ENCODE measurements at places on chromosomes 16 and 17.

DNA sequence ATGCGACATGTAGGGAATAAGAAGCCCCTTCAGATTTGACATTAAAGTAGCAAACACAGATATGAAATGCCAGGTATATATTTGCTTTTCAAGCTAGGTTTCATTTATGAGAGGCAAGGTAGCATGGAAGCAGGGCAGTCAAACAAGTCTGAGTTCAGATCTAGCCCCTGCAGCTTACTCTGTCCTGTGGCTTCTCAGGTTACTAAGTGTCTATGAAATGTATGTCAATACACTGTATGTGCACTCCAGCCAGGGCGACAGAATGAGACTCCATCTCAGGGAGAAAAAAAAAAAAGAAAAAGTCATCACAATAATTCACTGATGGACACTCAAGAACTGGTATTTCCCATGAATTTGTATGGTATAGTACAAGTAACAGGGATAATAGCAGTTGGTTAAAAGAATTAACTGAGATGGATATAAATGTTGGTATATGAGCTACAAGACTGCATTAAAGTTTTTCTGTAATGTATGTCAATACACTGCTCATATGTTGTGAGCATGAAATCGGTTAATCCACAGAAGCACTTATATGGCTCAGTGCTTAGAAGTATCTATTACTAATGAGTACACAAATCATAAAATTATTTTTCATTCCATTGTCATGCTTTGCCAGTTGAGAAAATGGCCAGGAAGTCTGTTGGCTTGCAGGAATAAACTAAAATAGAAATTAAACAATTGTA is 2.9 kb upstream of the WSB1 start:
- DNase-seq, result no peak

DNA sequence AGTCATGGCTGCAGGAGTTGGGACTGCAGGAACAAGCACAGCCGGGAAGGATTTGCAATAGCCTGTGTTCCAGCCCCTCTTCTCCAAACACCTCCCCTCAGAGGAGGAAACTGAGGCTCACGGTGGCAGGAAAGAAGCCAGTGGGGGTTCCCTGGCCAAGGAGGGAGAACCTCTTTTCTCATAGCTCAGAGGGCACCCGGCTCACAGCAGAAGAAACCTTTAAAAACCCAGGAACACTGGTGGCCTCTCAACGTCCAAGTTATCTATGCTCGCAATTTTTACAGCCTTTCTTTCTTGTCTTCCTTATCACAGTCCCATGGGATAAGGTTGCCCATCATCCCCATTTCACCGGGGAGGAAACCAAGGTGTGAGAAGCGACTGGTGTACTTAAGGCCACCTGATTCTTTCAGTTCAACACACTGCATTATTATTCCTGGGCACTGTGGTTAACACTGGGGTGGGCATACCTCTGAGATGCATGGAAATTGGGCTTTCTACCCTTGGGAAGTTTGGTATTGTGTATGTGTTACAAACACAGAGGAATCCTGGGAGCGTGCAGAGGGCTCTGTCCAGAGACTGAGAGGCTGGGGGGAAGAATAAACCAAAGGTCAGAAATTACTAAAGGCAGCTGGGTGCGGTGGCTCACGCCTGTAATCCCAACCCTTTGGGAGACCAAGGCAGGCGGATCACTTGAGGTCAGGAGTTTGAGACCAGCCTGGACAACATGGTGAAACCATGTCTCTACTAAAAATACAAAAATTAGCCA is 791 bp upstream of the ZNF629 start:
- DNase-seq, result no peak

- DNase-seq, result no peak
Observed at GRCh38 chr17:59332749-59333377, 1.4 kb downstream of the YPEL2 start.

GRCh38 chr16:2276368-2277195 is 8.7 kb upstream of the RNPS1 start:
- DNase-seq, result no peak

GRCh38 chr16:31713945-31714902 is 159.4 kb upstream of the ZNF267 start:
- DNase-seq, result no peak

GRCh38 chr16:49462362-49462988 is 88.9 kb downstream of the C16orf78 start:
- DNase-seq, result no peak

GRCh38 chr16:88522276-88522949 is 47.8 kb upstream of the ZC3H18 start:
- DNase-seq, result no peak

DNA sequence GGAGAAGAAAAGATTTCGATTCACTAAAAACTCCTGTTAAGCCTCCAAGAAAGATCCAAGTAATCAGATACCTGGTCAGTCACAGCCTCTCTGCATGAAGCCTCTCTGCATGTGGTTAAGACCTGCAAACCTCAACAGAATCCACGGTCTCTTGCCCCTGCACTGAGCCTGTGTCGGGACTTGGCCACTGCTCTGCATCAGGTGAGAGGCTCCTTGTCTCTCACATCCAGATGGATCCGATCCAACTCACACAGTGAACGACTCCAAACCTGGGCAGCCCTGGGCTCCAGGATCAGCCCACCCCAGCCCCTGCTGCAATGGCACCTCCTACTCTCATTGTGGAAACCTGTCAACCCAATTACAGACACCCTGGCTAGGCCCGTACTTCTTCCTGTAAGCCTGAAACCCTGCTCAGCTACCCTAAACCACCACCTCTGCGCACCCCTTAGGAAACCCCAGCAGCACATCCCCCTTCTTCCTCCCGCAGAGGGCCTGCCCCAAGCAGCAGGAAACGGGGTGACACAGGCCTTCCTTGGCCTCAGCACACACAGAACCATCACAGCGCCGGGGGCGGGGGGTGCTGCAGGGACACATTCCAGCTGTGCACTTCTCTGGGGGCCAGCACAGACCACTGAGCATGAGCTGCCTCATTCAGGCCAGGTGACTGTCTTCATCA is 129.5 kb downstream of the ANKRD11 start:
- DNase-seq, result peak; percentile 72

DNA sequence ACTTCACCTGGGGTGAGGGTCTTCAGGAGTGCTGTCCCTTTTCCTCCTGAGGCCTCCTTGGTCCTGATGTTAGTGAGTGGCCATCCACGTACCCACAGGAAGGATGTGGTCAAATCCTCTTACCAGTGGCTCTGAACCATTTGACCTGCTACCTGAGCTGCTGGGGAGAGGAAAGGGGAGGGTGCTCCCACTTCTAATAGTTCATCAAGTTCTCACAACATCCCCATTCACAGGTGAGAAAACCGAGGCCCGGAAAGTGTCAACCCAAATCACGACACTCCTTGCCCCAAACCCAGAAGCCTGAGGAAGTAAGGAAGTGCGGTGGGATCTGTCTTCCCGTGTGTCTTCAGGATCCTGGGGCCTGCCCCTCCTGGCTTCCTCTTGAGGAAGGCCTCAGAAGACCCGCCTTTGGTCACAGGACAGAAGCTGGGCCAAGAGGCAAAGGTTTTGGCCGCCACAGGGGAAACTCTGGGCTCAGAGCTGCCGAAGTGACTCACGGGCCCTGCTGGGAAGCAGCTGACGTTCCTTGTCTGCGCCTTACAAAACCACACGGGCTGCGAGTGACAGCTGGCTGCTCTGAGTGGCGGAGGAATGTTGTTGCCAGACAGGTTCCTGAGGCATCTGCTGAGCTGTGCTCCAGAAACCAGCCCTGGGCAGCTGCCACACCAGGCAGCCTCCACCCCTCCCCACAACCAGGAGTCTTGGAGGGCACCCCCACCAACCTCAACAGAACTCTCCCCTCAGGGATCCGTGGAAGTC is 13.9 kb upstream of the KIFC3 start:
- peak; percentile 47 for DNase-seq

- DNase-seq, result no peak
Observed at GRCh38 chr17:3812771-3813170, 11.8 kb upstream of the ITGAE start.

DNA sequence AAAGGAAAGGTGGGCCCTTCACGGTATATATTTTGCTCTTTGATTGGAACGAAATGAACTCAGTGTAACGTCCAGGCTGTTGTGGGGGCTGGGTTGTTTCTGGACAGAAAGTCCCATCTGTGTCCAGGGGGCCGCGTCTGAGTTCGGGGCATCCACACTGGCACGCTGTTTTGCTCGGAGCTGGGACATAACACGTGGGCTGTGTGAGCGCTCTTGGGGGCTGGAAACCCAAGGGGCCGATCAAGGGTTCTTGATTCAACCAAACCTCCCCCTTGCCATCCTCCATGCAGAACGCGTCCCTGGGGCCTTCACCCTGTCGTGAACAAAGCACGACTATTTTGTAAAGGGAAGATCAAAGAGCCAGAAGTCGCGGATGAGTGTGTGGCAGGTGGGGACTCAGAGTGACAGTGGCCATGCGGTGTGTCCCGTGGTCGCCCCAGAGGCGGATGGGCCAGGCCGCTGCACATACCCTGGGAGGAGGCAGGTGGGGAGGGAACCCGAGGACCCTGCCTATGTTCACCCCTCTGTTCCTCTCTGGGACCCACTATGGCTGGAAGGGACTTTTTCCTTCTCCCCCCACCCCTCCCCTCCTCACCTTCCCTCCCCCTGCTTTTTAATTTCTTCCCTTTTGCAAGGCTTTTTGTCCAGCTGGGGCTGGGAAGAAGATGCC is 387.2 kb downstream of the SEC14L1 start:
- DNase-seq, result no peak

GRCh38 chr16:2952679-2953078 is 11.4 kb upstream of the KREMEN2 start:
- DNase-seq, result no peak

GRCh38 chr17:5500589-5501391 is 14.4 kb downstream of the MIS12 start:
- peak; percentile 84 for DNase-seq

GRCh38 chr17:7590743-7591142 is 849 bp upstream of the SOX15 start:
- DNase-seq, result no peak

DNA sequence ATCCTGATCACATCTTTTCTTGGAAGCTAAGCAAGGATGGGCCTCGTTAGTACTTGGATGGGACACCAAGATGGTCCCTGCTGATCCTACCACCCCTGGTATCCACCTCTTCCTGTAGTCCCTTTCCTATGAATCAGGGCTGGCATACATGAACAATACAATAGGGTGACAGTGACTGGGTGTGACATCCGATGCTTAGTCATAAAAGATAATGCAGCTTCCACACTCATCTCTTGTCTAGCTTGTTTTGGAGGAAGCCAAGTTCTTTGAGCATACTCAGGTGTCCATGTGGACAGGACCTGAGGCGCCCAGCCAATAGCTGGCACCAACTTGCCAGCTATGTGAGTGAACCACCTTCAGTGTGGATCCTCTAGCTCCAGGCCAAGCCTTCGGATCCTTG is 62.5 kb upstream of the NFAT5 start:
- DNase-seq, result no peak

- DNase-seq, result peak; percentile 8
Observed at GRCh38 chr17:27609611-27610303, 21.2 kb upstream of the LGALS9 start.

GRCh38 chr16:29810699-29811169 is 1.3 kb upstream of the PRRT2 start:
- DNase-seq, result no peak

DNA sequence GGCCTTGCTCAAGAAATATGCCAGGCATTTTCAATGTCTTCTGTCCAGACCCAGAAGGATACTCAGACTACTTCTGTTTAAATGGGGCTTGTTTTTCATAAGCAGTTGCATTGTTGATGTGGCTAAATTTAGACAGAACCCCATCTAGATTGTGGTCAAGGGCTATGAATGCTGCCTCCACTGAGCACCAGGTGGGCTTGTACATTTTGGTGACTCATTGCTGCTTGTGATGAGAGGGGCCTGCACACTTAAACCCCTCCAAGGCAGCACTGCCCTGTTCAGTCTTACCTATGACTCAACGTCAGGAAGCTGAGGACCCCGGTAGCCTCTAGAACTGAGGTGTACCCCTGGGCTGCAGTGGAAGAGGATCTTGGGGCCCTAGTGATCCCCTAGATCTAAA is 144.0 kb downstream of the PRKCA start:
- no peak for DNase-seq

- no peak for DNase-seq
Observed at GRCh38 chr17:12227547-12227946, 206.9 kb downstream of the MAP2K4 start.

GRCh38 chr16:25867041-25867440 is 175.3 kb downstream of the HS3ST4 start:
- no peak for DNase-seq

DNA sequence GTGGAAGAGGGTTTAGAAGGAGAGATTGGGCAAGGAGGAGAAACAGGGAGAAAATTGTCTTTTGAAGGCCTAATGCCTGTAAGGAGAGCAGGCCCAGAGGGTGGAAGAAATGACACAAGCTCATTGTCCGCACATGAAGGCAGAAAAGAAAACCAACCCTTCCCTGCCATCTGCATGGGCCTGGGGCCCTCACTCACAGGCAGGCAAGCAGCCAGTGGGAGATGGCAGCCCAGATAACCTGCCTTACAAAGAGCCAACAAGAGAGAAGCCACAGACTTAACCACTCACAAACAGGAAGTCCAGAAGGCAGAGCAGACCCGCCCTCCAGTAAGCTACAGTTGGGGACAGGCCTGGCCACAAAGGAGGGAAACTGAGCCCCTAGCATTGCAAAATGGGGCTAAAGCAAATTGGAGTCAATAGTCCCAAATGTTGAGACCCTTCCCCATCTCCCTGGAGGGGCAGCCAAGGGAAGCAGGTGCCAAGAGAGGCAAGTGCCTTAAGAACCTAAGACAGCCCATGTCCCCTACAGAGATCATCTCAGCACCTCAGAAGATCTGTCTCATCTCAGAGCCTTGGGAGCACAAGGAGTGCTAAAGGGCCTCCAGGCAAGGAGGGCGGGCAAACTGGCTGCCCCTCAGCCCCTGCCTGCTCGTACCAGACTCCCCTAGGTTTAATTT is 7.3 kb upstream of the TSPOAP1 start:
- DNase-seq, result peak; percentile 81

- DNase-seq, result peak; percentile 24
Observed at GRCh38 chr17:28811651-28812090, 30.9 kb downstream of the FAM222B start.

GRCh38 chr16:49835161-49835777 is 20.6 kb downstream of the ZNF423 start:
- no peak for DNase-seq

DNA sequence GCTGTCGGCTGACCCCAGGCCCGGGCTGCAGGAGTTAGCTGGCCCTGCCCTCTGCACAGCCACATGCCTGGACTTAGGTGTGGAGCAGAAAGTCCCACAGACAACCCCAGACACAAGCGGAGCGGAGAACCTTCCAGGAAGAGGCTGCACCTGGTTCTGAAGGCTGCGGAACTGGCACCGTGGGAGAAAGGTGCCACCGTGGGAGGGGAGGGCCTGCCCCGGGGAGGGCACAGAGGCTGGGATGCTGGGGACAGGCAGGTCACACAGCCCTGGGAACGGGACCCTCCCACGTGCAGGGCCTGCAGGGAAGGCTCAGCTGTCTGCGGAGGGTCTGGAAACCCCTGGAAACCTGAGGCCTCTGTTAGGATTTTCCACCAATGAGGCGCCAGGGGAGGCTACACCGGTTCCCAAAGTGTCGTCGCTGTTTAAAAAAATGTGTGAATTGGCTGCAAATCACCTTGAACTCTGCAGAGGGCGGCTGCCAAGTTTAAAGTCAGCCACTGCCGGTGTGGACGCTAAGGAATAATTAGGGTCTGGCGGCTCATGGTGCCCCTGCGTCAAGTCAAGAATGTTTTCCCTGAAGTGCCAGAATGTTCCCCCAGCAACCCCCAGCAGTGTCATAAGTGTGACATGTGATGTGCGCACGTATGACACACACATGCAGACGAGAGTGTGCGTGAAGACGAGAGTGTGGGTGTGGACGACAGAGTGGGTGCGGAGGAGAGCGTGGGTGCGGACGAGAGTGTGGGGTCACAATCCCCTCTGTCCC is 50.9 kb upstream of the PABPN1L start:
- no peak for DNase-seq

GRCh38 chr17:47652570-47652969 is 2.9 kb downstream of the KPNB1 start:
- DNase-seq, result no peak
